ENCODE measurements at places on chromosomes 4 and X. TPM values are rescaled to one million over a fixed set of nuclear protein-coding genes. Genes with fewer than 3 reads are reported as not detected.

The GPR78 gene
- not detected for total RNA-seq

The ADGRG2 gene
- 0.78 TPM for total RNA-seq

The SCML1 gene
- 5.7 TPM for total RNA-seq

The PPP4R3C gene
- not detected for total RNA-seq

The POLR2B gene
- 71.6 TPM for total RNA-seq

The AMTN gene
- not detected for total RNA-seq

DNA sequence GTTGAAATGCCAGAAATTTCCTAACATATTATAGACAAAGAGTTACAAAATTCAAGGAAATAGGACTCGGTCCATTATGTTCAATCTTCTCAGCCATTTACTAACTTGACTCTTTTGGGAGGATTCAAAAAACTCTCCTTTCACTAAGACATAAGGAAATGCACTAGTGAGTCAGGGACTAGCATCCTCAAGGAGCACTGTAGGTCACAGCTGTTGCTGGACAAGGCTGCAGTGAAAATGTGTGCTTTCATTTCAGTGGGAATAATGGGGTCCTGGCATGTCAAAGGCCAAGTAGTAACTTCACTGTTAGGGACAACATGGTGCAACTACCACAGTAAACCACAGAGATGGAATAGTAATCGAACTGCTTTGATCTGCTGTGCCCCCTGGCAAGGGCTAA is 56.9 kb upstream of the ABCG2 start:
- no peak for DNase-seq

- DNase-seq, result no peak
Measured at GRCh38 chrX:625137-625691, 5.4 kb upstream of the SHOX start.

- no peak for DNase-seq
Measured at GRCh38 chr4:40492691-40493090, 137.0 kb downstream of the RBM47 start.

DNA sequence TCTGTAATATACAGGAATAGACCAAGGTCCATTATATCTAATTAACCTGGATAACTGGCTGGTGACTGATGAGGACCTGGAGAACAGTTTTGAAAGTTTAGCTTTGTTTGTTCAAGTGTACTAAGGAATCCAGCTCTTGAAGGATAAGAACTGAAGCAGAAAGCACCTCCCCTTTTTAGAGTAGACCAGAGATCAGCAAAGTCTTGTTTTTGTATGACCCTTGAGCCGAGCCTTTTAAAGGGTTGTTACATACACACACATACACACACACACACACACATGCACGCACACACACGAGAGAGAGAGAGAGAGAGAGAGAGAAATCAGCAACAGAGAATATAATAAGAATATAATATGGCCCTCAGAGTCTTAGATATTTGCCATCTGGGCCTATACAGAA is 13.0 kb downstream of the MOSPD2 start:
- no peak for DNase-seq

- DNase-seq, result no peak
Measured at GRCh38 chr4:147518086-147518485, 37.2 kb downstream of the EDNRA start.

GRCh38 chr4:20318001-20318908 is 66.5 kb downstream of the SLIT2 start:
- DNase-seq, result no peak

DNA sequence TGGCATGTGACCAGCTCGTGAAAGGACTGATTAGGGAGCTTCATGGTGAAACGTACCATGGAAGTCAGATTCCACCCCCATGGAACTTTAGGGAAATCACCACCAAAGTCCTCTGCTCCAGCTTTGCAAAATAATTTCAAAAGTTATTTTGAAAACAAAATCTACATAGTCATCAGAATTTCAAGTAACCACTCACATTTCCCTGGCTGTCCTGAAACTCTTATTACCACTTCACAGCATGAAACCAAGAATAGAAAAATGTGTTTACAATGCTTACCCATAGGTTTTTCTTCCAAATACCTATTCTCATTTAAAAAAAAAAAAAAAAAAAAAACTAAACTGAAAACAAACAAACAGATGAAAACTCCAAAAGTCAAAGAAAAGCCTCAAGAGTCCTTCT is 198.7 kb downstream of the PDGFRA start:
- DNase-seq, result no peak

GRCh38 chrX:26871967-26872366 is 591.2 kb downstream of the PPP4R3C start:
- DNase-seq, result no peak

- DNase-seq, result no peak
Measured at GRCh38 chr4:135210341-135210740, 1008.8 kb upstream of the PABPC4L start.

- no peak for DNase-seq
Measured at GRCh38 chrX:134891652-134892051, 99.1 kb upstream of the SMIM10 start.

DNA sequence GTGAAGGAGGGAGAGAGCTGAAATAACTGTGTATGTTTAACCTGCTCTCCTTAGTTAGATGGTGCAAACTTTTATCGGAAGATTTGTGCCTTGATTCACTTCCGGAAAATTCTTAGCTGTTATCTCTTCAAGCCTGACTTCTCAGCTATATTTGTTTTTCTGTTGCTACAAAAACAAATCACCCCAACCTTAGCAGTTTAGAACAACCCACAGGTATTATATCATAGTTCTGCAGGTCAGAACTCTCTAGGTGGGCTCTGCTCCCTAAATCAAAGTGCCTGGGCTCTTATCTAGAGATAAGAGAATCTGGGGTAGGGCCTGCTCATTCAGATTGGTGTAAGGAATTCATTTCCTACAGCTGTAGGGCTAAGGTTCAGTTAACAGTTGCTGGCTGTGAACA is 15.1 kb upstream of the CEP135 start:
- no peak for DNase-seq

DNA sequence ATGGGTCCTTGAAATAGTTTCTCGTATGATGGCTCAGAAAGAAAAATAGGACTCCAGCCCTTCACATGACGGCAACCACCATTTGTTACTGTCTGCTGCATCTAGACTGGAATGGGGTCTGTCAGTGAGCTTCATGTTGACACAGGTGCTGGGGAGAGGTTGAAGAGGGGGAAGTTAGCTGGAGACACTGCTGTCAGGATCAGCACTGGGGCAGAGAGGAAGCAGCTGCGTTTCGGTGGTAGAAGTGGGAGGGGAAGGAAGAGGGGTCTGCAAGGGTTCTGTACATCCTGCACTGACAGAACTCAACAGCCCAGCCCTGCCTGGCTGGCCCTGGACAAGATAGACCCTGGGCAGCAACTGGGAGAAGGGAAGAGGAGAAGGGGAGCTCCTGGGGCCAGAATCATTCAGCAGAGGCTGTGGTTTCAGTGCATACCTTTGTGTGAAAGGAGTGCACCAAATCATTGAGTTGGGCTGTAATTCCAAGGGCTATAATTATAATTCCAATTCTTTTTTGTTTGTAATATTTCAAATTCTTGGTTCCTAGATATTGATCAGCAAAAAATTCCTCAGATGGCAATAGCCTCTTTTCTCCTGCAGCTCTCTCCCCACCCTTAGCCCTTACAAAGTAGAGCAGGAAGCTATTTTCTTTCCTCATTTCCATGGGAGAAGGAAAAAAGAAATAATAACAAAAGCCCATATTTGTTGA is 119.4 kb upstream of the C1GALT1C1 start:
- DNase-seq, result no peak

DNA sequence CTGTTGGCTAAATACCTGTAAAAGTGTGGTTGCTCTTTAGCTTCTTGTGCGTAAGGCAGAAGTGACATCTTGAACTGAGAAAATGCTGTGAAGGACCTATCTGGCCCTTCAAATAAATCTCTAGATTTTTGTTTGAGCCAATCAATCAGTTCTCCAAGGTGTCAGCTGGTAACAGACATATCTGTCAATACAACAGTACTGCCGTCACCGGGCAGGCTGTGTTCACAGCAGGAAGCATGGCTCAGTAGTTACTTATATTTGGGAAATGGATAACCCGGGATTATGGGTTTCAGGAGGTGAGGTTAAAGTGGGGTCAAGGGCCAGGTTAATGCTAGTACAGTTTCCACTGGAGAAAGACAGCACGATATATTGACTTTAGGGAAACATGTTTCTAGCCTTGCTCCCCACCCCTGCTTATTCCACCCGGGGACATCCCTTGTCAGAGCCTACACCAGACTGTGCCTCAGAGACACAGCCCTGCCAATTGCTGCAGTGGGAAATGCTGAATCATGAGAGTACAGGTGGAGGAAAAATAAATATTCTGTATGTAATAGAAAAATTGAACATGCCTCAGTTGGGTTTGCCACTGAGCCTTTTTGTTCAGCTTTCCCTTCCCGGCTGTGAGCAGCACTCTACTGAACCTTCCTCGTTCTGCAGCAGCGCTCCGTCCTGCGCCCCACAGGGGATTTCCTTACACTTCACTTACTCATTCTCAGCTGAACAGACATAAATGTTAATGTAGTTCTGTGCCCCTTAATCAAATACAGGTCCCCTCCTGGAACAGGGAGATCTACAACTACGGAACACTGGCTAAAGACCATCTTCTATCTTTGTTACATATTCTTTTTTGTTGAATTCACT is 121.1 kb downstream of the MGST2 start:
- DNase-seq, result no peak

DNA sequence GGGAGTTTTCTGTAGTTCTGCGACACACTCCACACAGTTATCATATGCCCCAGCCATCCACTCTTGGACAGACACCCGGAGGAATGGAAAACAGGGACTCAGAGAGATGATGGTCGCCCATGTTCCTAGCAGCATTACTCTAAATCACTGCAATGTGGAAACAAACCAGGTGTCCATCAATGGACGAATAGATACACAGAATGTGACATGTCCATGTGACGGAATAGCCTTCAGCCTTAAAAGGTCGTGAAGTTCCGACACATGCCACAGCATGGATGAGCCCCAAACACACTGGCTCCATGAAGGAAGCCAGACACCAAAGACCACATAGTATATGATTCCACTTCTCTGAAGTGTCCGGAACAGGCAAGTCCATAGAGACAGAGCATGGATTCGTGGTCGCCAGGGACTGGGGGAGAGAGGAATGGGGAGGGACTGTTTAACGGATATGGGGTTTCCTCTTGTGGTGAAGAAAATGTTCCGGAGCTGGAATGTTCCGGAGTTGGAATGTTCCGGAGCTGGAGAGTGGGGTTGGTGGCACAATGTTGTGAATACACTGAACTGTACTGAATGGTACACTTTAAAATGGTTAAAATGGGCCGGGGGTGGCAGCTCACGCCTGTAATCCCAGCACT is 28.7 kb upstream of the AFAP1 start:
- DNase-seq, result no peak

Data from Right ventricle myocardium superior (tissue), 1 donor.